ENCODE measurements at places on chromosomes 2 and 18. TPM values are rescaled to one million over a fixed set of nuclear protein-coding genes. Genes with fewer than 3 reads are reported as not detected.

The GALNT5 gene
- 146 TPM for total RNA-seq

The SERPINB12 gene
- not detected for total RNA-seq

The SLC19A3 gene
- total RNA-seq = 0.78 TPM

The EML6 gene
- 1.2 TPM for total RNA-seq

The ECEL1 gene
- not detected for total RNA-seq

The CROCC2 gene
- total RNA-seq = 0.13 TPM

The NEB gene
- 0.33 TPM for total RNA-seq

The UBXN2A gene
- total RNA-seq = 9.5 TPM

The NEU4 gene
- 0.13 TPM for total RNA-seq

The MAP3K19 gene
- not detected for total RNA-seq

The DNAJC5G gene
- total RNA-seq = not detected

The AGXT gene
- not detected for total RNA-seq

The KCNS3 gene
- total RNA-seq = 0.78 TPM

The RUFY4 gene
- total RNA-seq = not detected

The TEX51 gene
- not detected for total RNA-seq

The IL18RAP gene
- total RNA-seq = not detected

The SERPINE2 gene
- total RNA-seq = 2,691 TPM

The TXNDC2 gene
- total RNA-seq = not detected

The AKAIN1 gene
- not detected for total RNA-seq

The GPR35 gene
- 2.0 TPM for total RNA-seq

The OBSL1 gene
- 64.4 TPM for total RNA-seq

The BABAM2 gene
- total RNA-seq = 25.1 TPM

The CTDP1 gene
- 25.7 TPM for total RNA-seq

The UGT1A8 gene
- total RNA-seq = not detected

The NOL4 gene
- total RNA-seq = not detected

The DES gene
- 3.0 TPM for total RNA-seq

The IL1B gene
- total RNA-seq = 11.9 TPM

The PCARE gene
- total RNA-seq = not detected

The SSB gene
- 85.0 TPM for total RNA-seq

The MRPL33 gene
- total RNA-seq = 67.6 TPM

The SERPINB4 gene
- not detected for total RNA-seq

The ARHGAP25 gene
- 0.10 TPM for total RNA-seq

The MYCN gene
- total RNA-seq = 0.07 TPM

The SLC14A1 gene
- 167 TPM for total RNA-seq

The LCT gene
- total RNA-seq = 0.03 TPM

The MEX3C gene
- 38.1 TPM for total RNA-seq

The PASK gene
- 2.4 TPM for total RNA-seq

The DNAH7 gene
- 0.46 TPM for total RNA-seq

The BOK gene
- 13.4 TPM for total RNA-seq

The CFAP65 gene
- total RNA-seq = 0.03 TPM

The SERPINB3 gene
- total RNA-seq = 0.07 TPM

The TFCP2L1 gene
- under 0.01 TPM for total RNA-seq

The ATP6V1B1 gene
- 1.1 TPM for total RNA-seq

The PREPL gene
- total RNA-seq = 98.2 TPM

The DNER gene
- total RNA-seq = 0.20 TPM

The ANKRD30B gene
- total RNA-seq = 0.73 TPM

The TTN gene
- 3.3 TPM for total RNA-seq

The FAP gene
- total RNA-seq = 172 TPM

The GATA6 gene
- 40.3 TPM for total RNA-seq

The IL36G gene
- total RNA-seq = not detected

The CPS1 gene
- total RNA-seq = 30.0 TPM

The DSC1 gene
- not detected for total RNA-seq

The COL3A1 gene
- total RNA-seq = 3,551 TPM
